Astrocyte (in vitro differentiated cells and primary cell): ENCODE measurements at places on chromosomes 5 and 9.

DNA sequence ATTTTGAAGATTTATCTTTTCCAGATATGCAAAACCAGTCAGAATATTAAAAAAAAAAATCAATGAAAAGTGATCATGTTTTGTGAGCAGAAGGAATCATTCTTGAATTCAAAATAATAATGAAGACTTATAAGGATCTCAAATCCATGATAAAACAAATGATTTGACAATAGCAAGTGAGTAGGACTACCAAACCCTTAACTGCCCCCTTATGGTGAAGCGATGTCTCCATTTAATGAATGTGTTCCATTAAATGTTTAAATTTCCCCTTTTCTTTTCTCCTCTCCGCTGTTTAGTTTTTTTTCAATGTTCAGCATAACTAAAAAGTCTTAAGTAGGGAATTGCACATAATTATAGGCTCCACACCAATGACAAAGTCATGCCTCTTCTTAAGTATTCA lies 12.2 kb upstream of the MARCHF3 start:
- DNase-seq, result no peak

DNA sequence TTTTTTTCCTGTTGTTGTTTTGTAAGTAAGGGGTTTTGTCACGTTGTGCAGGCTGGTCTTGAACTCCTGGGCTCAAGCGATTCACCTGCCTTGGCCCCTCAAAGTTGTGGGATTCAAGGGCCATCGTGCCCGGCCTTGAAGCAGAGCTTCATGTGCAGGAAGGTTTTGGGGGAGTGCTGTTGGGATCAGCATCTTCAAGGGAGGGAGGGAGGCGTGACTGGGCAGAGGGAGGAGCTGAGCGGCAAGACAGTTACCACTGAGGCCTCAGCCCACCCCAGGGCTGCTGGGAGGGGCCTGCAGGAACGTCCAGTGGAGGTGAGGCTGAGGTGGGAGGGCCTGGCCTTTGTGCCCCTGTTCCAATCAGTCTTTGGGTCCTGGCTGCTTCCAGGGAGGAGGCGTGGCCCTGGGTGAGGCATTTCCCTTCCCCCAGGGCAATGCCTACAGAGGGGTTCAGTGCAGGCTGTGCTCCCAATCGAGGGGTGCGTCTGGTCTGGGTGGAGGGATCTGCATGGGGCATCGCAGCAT lies 21.4 kb downstream of the OR2V1 start:
- DNase-seq, result no peak

DNA sequence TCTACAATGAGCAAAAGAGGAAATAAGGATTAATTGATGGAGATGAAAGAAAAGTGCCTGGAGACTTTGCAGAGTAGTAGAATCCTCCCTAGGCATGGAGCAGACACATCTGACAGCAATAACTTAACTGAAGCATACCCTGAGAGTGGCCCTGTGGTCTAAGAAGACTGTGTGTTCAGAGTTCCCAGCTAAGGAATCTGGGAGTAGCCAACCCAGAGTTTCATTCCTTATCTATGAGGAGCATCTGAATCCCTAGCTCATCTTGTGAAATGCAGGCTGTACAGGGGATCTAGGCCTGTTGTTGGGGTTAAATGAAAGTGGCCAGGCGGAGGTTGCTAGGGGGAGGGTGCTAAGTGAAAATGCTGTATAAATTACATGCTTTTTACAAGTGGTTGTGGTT lies 233.1 kb upstream of the FBXL7 start:
- no peak for DNase-seq

DNA sequence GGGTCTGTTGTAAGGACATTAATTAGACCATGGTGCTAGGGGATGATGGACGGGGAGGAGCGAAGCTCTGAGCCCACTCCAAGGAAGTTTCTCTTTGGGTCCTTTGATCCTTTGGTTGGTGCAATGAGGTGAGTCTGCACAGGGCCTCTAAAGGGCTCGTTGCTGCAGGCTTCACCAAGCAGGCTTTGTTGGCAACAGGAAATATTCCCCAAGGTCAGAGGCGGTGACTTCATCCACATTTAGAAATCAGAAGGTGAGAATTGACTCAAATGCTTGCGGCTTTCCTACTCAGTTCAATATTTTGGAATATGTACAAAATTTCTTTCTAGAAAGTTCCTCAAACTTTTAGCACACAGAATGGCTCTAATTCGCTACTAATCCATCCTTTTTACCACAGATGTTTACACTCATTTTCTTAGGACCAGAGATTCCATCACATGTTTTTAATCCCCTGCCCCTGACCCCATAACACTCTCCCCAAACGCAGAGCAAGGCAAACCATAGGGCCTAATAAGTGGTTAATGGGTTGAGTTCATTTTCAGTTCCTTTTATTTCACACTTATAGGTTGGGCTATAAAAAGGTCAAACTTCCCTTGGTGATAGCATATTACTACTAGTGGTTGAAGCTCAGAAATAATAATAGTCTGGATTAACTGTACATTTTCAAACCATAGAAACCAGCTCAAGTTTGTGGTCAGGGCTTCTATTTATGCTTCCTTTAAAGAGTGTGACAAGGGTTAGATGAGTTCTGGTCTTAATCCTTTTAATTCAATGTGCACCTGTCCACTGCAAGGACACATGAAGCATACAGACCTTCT lies 37.3 kb upstream of the TMEM252 start:
- DNase-seq, result no peak

DNA sequence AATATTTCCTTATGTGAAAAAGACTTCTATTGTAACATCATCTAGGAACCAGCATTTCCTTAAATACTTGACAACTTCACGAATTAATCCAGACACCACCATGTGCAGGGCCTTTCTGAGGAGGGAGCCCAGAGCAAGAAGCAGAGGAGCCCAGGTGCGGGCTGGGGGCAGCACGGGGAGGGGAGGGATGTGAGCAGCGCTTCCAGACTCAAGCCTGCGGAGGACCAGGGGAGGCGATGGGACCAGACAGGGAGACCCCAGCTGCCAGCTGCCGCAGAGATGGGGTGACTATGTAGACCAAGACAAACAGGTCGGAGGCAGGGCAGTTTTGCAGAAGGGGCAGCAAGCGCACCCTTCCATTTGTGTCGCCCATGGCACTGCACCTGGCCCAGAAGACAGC lies 596.1 kb downstream of the IRX1 start:
- no peak for DNase-seq

- DNase-seq, result no peak
Measured at GRCh38 chr9:103427696-103428095, 432.6 kb downstream of the CYLC2 start.

DNA sequence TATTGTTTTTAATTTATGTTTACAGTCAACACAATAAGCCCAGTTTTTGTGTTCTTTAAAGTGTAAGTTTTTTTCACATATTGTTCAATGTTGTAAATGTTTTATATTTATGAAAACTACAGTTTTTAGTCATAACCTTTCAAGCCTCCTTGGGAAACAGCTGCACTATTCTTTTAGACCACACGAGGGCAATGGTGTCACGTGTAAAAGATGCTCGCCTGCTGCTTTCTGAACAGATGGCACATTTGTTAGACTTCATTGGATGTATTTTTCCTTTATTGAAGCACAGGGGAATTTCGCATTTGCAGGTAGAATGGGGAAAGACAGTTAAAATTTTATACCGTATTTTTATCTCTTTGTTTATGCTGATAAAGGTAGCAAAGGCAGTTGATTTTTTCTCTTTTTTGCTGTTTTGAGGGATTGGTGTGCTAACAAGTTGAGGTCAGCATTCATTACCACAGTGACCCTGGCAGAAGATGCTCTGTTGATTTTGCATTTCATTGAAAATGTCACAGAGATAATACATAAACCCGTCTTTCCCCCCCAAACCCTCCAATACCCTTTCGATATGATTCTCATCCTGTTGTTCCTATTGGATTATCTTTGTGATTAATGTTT lies 59.0 kb downstream of the MAT2B start:
- peak; percentile 27 for DNase-seq

- DNase-seq, result no peak
Measured at GRCh38 chr9:131719262-131719908, 20.5 kb downstream of the RAPGEF1 start.

DNA sequence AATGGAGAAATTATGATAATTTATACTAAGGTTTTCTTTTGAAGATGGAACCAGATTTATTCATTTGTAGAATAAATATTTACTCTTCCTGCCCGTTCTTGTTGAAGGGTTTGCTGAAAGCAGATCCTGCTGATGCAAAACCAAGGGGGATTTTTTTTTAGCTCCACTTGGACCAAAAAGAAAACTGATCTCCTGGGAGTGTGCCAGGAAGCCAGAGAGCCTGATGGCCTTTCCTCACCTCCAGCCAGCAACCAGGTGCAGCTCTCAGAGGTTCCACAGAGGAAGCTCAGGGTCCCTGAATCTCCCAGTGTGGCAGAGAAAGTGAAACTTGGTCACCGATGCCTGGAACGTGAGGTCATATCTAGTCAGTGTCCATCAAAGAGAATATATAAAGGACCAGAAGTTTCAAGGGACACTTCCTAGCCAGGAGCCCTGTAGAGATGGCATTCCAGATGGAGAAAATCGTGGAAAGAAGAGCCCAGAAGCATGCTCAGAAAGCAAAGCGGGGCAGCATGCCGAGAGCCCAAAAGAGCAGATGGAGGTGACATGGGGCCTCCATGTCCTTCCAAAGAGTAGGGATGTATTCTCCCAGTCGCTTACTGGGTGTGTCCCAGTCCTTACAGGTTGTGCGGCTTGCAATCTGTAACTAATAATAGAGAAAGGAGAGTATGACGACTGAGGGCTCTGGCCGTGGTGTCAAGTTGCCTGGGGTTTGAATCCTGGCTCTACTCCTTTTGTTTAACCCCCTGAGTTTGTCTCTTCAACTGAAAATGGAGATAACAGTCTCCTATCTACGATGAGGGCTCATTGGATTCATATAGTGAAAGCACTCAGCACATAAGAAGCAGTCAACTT lies 12.2 kb downstream of the AFAP1L1 start:
- no peak for DNase-seq

DNA sequence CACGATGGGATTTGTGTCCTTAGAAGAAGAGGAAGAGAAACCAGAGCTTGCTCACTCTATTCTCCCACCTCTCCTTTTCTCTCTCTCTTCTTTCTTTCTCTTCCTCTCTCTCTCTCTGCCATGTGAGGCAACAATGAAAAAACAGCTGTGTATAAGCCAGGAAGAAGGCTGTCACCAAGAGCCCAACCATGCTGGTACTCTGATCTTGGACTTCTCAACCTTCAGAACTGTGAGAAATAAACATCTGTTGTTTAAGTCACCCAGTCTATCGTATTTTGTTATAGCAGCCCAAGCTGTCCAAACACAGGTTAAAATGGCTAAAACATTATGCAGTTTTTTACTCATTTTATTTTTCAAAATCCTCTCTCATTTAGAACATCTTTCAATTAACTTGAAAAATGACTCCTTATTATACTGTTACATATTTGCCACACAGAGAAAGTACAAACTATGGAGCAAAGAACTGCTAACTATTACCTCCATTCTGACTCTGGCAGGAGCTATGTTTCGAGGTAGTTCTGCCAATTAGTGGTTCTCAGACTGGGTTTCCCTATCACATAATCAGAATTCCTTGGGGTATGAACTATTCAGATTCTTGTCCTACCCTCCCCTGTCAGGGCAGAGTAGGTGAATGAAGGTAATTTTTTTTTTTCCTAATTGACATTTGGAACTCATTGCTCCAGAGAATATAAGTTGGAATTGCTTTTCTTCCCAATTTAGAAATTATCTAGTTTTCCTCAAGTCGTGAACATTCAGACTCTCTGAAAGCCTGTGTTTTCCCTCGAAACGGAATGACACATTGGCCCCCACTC lies 434.6 kb downstream of the ENC1 start:
- DNase-seq, result peak; percentile 65

DNA sequence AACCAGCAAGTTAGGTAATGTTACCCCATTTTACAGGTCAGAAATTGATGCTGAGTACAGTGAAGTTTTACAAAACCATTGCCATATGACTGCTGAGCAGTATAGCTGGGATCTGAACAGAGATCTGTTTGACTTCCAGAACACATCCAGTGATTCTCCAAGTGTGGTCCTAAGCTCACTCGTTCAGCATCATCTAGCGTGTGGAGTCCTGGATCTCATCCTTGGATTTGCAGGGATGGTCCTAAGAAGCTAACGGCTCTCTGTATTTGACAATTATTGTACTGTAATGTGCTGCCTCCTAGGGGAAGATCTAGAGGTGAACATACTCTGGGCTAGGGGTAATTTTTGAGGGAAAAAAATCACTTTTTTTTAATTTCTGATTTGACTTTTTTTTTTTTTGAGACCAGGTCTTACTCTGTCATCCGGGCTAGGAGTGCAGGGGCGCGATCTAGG lies 1.4 kb downstream of the SLC26A2 start:
- peak; percentile 45 for DNase-seq

DNA sequence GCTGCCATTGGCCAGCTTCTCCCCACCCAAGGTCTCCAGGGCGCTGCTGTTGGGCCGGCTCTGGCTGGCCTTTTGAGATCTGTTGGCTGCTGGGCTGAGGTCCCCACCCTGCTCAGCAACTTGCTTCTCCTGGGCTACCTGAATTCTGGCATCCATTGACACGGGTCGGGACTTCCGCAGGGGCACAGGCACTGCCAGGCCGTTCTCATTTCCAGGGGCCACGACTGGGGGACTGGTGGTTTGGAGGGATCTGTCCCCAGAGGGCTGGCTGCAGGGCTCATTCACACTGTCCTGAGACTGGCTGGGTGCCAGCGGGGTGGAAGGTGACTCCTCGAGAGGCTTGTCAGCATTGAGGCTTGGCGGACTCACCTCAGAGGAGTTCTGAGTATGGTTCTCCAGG lies 87.1 kb upstream of the FBXW11 start:
- no peak for DNase-seq

DNA sequence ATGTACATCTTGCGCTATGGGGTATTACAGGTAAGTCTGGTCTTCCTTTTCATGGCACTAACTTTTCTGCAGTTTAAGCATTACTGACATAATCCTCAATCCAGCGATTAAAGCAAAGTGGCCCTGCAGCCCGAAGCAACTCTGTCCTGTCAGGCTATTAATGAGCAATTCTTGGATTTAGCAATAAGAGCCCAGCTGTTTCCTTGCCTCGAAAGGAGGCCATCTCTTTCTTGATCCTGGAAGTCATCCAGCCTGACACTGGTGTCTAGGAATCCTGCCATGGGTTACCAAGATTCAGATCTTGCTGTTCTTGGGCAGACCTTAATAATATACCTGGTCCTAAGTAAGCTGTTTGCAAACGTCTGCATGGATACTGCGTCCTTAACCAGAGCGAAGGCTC lies 102.0 kb downstream of the RFK start:
- DNase-seq, result no peak
